Neural progenitor cell (in vitro differentiated cells): ENCODE measurements at places on chromosomes 2 and 18. TPM values are rescaled to one million over a fixed set of nuclear protein-coding genes. Genes with fewer than 3 reads are reported as not detected.

CNDP2 gene
- 56.1 and 69.7 TPM in 2 replicates for total RNA-seq

ESPNL gene
- 0.58 and 0.59 TPM in 2 replicates for total RNA-seq

ASAP2 gene
- total RNA-seq = 26.1 and 31.7 TPM in 2 replicates

REG1A gene
- total RNA-seq = 0.28 and 2.3 TPM in 2 replicates

SLC8A1 gene
- 6.5 and 9.6 TPM in 2 replicates for total RNA-seq

GPATCH11 gene
- 5.7 and 9.9 TPM in 2 replicates for total RNA-seq

SIGLEC15 gene
- total RNA-seq = not detected in 2 replicates

SERPINB7 gene
- total RNA-seq = not detected in 2 replicates

DNA sequence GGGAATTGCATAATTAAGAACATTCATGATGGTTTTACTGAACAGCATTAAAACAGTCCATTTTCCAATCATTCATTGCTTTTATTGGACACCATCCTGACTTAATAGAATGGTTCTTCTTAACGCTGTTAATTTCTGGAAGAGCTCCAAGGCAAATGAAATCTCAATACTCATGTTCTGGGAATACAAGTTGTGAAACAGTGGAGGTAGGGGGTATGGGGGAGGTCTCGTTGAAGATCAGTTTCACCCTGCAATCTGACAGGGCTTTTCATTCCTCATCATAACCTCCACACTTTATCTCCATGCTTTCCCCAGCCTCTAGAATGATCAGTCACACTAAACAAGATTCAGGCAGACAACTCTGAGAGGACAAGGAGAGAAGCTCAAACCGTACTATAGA is 113.6 kb downstream of the ETAA1 start:
- no peak for DNase-seq

- no peak for DNase-seq
Measured at GRCh38 chr2:30768036-30768686, 39.1 kb downstream of the CAPN13 start.

- no peak for DNase-seq
Measured at GRCh38 chr2:144642856-144643255, 122.9 kb upstream of the ZEB2 start.

- DNase-seq = no peak
Measured at GRCh38 chr2:168182550-168183249, 64.7 kb downstream of the STK39 start.

GRCh38 chr2:136242687-136243277 is 124.8 kb upstream of the CXCR4 start:
- DNase-seq = no peak

- no peak for DNase-seq
Measured at GRCh38 chr2:203185864-203186263, 53.0 kb upstream of the CYP20A1 start.

DNA sequence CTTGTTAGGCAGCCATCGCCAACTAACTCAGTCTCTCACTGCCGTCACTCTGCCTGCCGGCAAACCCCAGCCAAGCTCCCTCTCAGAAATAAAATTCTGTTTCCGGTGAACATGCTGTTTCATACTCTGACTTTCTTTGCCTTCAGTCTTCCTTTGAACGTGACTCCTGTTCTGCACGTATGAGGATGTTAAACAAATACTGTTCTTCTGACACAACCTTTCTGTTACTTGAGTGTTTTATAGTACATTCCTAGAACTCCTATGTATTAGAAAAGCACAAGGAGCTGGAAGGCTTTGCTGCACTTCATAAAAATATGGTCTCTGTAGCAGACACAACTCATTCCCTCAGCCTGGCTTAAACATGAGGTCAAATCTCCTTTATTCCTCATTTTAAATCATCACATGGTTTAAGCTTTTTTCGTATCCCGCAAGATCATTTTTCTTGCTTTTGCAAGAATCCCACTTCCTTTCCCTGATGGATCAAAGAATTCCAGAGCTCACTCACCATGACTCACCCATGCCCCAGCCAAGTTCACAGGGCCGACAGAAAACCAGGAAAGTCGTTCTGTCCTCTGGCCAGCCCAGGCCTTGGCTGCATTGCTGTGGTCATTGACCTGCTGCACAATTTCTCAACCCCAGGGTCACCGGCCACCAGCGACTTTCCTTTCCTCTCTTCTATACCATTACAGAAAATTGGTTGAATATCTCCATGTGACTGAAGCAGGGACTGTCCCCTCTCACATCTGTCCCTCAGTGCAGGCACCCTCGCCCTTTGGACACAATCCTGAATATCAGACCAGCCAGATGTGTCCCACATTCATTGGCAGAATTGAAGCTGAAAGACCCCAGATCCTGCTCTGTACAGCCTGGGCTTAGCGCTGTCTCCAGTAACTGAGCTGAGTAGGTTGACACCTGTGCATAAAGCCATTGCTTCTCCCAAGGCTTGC is 183.1 kb upstream of the ARL4C start:
- DNase-seq = no peak
